GOT3 (cell line): ENCODE measurements at places on chromosomes 13 and 19.

- no peak for DNase-seq
These were observed 37.8 kb downstream of the TNFSF14 start for GRCh38 chr19:6632002-6632621.

GRCh38 chr19:24040621-24041020 is 46.4 kb upstream of the ZNF254 start:
- DNase-seq, result no peak

- no peak for DNase-seq
These were observed 122.3 kb downstream of the B3GLCT start for GRCh38 chr13:31322026-31322425.

GRCh38 chr13:54092686-54093085 is 1064.1 kb downstream of the OLFM4 start:
- no peak for DNase-seq

- no peak for DNase-seq
These were observed 44.3 kb downstream of the BBC3 start for GRCh38 chr19:47186446-47187334.

GRCh38 chr13:71218960-71219359 is 648.0 kb downstream of the DACH1 start:
- no peak for DNase-seq

GRCh38 chr19:45527731-45528130 is 20.5 kb downstream of the VASP start:
- no peak for DNase-seq

DNA sequence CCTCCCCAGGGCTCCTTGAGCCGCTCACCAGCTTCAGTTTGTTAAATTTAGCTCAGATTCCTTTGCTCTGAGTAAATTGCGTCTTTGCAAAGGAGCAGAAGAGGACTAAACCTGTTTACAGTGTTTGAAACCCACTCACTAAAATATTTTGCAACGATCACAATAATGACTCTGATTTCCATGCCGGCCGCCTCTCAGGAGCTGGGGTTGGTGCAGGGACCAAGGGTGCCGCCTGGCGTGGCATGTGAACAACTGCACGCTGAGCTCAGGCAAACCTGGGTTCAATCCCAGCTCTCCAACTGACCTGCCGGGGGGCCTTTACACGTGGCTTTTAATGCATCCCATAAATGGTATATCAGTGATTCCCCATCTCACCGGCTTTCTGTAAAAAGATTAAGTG is 68.7 kb upstream of the CACNA1A start:
- DNase-seq, result no peak

- peak; percentile 85 for DNase-seq
These were observed 60.1 kb downstream of the DCT start for GRCh38 chr13:94419304-94419924.

DNA sequence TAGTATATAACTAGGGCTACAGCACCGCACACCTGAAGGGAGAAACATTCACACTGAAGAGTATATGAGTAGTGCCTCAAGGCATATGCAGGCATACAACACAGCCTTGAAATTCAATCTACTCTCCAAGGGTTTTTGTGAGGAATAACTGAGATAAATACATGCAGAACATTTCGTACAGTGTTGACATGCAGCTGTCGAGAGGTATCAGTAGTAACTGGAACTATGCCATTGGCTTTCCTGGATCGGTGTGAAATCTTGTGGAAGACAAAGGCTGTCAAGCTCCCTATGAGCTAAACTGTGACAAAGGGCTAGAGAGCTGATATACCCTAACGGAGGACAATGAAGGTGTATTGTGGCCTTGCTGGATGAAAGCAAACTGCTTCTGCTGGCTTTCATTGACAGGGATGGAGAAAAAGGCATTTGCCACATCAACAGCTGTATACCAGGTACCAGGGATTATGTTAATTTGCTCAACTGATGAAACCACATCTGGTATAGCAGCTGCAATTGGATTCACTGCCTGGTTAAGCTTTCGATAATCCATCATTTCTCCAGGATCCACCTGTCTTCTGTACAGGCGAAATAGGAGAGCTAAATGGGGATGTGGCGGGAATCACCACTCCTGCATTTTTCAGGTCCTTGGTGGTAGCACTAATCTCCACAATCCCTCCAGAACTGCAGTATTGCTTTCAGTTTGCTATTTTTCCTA is 16.3 kb downstream of the MTRF1 start:
- DNase-seq, result no peak

DNA sequence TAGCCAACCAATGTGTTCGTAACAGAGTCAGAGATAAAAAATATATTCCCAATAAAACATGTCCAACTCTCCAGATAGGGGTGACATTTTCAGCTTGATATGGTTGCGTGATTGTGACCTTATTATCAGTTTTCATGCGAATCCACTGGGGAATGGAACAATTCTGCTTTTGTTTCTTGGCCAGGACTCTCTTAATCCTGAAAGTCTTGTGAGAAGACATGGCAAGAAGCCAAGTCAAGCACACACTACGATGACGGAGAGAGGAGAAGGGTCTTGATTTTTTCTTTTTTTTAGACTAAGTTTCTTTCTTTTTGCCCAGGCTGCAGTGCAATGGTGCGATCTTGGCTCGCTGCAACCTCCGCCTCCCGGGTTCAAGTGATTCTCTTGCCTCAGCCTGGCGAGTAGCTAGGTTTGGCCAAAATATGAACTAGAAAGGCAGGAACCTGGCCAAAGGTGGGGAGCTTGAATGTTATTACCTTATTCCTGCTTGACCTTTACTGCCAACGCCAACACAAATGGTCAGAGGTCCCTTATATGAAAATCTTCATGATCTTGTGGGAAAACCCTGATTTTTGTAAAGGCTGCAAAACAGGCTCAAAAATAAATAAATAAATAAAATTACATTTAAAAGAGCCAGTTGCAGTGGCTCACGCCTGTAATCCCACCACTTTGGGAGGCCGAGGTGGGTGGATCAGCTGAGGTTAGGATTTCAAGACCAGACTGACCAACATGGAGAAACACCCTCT is 14.5 kb downstream of the ZNF816 start:
- no peak for DNase-seq

DNA sequence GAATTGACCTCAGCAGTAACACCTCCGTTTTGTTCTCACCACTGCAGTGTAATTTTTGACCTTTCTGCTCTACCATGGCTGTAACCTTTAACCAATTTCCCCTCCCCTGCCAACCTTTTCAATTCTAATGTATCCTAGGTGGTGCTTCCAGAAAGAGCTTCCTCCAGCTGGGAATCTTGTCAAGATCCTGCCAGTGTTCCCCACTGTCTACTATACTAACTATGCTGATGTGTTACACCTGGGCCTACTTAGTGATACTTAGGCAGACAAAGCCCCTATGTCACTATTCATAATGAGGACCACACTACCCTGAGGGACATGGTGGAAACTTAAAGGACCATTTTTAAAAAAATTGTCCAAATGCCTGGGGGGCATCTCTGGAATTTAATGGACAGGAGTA is 41.0 kb downstream of the MBNL2 start:
- DNase-seq, result no peak

DNA sequence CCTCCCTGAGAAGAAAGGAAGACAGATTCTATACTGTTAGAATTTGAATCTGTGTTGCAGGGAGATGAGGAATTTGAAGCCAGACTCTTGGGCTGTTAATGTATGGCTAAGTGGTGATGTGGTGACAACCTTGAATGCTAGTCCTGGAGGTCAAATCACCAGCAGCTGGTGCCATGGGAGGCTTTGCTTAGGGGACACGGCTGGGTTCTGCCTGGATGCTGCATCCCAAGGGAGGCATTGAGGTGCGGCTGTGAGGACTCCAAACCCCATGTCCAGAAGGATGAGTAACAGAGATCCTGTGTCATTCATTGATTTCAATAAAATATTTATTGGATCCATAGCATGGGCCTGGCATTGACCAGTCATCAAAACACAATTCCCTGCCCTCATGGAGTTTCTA is 42.3 kb downstream of the RFX2 start:
- no peak for DNase-seq

GRCh38 chr13:38262211-38262610 is 87.4 kb upstream of the UFM1 start:
- DNase-seq, result no peak

DNA sequence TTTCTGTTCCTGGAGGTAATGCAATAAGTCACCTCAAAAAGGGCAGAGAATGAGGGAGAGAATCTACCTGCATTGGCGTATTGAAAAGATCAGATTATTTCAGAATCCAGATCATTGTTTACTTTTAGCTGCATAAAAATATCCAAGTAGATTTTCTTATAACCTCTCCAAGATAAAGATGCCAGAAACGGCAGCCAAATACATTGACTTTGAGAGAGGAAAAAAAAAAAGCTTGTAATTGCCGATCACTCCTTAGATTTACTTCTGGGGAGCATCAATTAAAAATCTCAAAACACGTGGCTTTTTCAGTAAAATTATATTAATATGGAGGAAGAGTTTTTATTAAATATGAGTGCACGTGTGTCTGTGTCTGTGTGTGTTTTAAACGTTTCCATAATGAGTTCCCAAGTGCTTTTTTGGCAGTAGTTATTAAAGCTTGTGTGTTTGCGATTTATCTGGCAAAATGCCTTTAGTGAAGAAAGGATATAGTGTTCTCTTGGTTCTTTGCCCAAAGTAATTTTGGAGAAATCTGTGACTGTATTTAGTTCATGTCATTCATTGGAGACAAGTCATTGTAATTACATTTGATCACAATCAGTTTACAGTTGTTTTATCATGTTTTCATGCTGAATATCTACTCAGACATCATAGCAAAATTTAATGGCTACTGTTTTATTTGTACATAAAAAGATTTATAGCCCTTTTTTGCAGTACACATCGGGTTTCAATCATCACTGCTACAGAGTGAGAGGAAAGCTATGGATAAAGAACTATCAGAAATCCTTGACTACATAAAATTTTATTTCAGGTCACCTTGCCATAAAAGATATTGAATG is 176.1 kb downstream of the TM9SF2 start:
- DNase-seq, result no peak

DNA sequence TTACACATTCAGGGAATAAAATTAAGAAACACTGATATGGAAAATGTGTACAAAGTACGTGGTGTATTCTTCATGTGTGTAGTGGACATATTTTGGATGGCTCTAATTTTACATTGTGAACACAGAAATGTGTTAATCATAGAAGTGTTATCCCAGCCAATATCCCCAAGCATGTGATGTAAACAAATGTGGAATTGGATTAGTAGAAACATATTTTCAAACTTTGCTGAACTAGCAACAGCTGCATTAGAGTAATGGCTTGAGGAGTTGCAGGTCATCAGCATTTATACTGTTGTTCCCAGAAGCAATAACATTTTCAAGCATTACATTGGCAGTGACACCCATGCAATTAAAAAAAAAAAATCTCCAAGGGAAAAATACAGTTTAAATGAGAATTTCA is 600.6 kb downstream of the SLITRK1 start:
- DNase-seq, result no peak

- no peak for DNase-seq
These were observed 21.7 kb downstream of the SIPA1L3 start for GRCh38 chr19:37928527-37929286.

GRCh38 chr19:1128106-1128505 is 24.3 kb downstream of the GPX4 start:
- no peak for DNase-seq

GRCh38 chr19:11948646-11949045 is 16.2 kb upstream of the ZNF763 start:
- DNase-seq, result no peak

- no peak for DNase-seq
These were observed 22.3 kb downstream of the NLRP11 start for GRCh38 chr19:55809381-55810058.

- DNase-seq, result no peak
These were observed 22.8 kb downstream of the HTR2A start for GRCh38 chr13:46874006-46874405.

DNA sequence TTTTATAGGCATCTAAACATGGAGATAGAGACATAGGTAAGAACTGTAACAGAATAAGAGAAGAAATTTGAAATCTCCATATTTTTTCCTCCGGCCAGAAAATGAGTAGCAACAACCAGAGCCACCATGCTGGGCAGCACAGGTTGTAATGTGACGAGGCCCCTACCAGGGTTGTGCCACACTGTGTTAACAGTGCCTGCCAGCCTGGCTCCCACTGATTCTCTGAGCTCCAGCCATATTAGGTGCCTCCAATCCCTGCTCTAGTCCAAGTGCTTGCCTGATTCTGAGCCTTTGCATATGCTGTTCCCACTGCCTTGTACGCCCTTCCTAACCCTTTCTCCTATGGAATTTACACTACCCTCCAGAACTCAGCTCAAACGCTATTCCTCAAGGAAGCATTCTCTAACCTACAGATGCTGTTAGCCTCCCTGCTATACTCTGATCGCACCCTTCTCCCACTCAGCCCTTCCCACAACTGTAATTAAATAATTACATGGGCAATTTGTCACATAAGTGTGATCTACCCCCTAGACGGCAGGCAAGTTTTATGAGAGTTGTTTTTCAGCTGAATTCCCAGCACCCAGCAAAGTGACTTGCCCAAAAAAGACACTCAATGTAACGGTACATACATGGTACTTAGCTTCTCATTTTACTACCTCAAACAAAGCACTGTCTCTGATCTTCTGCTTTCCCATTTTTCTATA is 37.6 kb upstream of the STARD13 start:
- DNase-seq, result no peak

DNA sequence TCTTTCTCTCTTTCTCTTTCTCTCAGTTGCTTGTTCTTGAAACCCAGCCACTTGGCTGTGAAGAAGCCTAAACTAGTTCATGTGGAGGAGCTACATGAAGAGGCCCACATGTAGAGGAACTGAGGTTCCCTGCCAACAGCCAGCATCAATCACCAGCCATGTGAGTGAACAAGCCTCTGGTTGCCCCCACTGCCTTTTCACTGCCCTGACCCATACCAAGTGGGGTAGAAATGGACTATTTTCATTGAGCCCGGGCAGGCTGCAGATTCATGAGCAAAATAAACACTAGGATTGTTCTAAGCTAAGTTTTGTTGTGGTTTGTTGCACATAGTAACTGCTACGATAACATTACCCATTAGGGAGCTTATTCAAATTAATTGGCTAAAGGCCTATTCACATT is 78.7 kb upstream of the FAM216B start:
- no peak for DNase-seq

GRCh38 chr13:24650161-24650560 is 30.0 kb upstream of the ATP12A start:
- no peak for DNase-seq

- no peak for DNase-seq
These were observed 116.5 kb upstream of the VSTM2B start for GRCh38 chr19:29409076-29409862.

DNA sequence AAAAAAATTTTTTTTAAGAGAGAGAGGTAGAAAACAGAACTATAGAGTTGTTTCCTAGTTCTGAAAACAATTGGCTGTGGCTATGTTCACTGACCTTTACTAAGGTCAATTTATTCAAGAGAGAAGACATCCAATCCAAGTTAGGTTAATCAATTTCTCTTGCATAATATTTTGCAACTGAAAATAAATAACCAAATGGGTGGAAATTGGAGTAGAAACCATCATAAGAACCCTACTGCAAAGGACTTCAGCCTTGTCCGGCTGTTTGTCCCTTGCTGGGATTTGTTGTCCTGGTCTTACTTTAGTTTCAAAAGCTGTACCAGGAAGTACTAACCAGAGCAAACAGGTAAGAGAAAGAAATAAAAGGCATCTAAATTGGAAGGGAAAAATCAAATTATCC is 23.3 kb upstream of the ZC3H13 start:
- DNase-seq, result no peak
